ENCODE measurements at places on chromosomes 16 and 17.

GRCh38 chr16:46857368-46857945 is 26.5 kb upstream of the C16orf87 start:
- peak; percentile 59 for DNase-seq

- DNase-seq = no peak
Observed at GRCh38 chr16:57380671-57381462, 8.6 kb downstream of the CX3CL1 start.

DNA sequence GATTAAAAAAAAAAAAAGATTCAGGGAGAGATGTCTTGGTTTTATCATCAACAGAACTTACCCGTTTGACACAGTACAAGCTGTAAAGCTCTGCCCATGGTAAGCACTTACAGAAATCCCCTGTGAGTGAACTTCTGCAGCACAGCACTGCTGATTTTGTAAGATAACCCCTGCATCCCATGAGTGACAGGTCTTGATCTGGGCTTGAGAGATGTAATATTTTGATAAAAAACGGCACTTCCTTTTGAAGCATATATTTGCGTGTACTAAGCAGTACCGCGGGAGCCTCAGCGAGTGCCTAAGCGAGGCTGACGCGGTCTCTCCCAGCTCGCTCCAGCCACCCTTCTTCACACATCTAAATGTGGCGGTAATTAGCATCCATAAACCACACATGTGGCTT is 50.5 kb downstream of the IKZF3 start:
- DNase-seq = no peak

- no peak for DNase-seq
Observed at GRCh38 chr16:66569131-66569530, 2.9 kb downstream of the CMTM1 start.

GRCh38 chr17:52024300-52024870 is 134.1 kb downstream of the CA10 start:
- DNase-seq = peak; percentile 25

GRCh38 chr16:69318911-69319289 is 7.8 kb downstream of the VPS4A start:
- no peak for DNase-seq

DNA sequence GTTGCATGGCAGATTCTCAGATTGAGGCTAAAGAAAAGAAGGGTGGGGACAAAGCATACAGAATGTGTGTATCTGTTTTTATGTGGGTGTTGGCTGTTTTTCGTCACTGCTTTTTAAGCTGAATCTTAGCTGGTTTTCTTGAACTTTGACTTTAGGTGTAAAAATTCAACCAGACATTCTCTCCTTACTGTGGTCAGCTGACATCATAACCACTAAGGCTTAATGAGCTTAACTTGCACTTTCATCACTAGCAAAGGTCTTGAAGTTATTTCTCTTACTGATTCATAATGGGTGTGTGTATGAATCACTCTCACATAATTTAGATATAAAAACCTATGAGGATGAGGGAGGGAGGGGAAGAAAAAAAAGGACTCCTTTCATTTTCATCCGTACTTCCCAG is 4.0 kb upstream of the CDC6 start:
- no peak for DNase-seq

DNA sequence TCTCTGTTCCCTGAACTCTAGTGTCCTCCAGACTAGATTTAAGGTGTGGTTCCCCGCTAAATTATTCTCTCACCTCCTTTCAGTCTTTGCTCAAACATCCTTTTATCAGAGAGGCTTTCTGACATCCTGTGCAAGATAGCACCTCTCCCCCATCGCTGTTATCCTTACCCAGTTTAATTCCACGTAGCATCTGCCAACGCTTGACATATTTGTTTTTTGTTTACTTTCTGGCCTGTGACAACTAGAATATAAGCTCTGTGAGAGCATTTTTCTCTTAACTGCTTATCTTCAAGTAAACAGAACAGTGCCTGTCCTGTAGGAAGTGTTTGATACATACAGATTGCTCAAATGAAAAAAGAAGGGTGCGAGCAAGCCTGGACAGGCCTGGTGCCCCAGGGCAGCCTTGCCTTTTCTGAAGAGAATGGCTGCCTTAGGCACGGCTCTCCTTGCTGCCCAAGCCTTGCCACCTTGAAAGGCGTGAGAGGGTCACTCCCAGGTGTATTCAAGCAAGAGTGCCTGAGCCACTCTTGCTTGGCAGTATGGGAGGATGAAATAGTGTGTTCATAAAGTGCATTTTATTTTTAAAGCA is 9.7 kb downstream of the DYNLL2 start:
- DNase-seq = no peak

GRCh38 chr17:57585341-57586195 is 159.5 kb downstream of the CCDC182 start:
- DNase-seq = no peak

GRCh38 chr16:79644971-79645667 is 44.6 kb upstream of the MAF start:
- no peak for DNase-seq

GRCh38 chr17:31093866-31094599 is 744 bp upstream of the NF1 start:
- DNase-seq = no peak

- no peak for DNase-seq
Observed at GRCh38 chr17:57886020-57886419, 36.2 kb upstream of the MRPS23 start.

DNA sequence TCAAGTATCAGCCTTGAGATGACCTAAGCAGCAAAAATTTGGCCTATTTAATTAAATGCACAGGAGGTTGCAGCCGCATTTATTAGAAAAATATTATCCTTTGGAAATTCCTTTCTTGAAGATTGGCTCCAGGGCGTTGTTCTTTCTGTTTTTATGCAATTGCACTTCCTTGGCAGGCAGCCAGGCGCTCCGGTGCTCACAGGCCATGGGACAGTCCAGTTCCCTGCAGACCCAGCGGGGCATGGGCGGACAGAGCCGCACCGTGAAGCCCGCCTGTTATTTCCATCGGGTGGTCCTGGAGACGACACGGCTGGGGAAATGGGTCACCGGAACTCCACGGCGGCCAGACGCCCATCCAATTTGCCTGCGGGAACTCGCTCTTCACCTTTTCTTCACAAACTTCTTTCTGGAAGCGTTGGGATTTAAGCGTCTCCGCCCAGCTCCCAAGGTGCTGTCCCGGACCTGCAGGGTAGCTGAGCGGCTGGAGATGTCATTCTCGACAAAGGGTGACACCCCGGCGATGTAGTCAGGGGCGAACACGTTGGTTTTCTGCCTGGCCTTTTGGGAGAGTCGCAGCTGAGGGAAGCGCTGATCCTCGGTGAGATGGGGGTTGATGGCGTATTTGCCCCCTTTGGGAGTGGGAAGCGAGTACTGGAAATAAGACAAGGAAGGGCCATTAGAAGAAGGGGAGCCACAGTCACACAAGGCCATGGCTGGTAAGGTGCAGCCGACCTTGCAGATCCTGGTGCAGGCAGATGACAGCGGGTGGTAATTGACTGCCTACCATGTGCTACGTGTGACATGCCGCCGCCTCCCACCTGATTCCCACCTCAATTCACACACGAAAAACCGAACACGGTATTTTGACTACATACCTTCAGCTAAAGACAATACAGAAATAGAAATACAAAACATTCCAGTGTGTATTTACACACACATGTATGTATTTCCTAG is 12.5 kb downstream of the NOB1 start:
- no peak for DNase-seq

DNA sequence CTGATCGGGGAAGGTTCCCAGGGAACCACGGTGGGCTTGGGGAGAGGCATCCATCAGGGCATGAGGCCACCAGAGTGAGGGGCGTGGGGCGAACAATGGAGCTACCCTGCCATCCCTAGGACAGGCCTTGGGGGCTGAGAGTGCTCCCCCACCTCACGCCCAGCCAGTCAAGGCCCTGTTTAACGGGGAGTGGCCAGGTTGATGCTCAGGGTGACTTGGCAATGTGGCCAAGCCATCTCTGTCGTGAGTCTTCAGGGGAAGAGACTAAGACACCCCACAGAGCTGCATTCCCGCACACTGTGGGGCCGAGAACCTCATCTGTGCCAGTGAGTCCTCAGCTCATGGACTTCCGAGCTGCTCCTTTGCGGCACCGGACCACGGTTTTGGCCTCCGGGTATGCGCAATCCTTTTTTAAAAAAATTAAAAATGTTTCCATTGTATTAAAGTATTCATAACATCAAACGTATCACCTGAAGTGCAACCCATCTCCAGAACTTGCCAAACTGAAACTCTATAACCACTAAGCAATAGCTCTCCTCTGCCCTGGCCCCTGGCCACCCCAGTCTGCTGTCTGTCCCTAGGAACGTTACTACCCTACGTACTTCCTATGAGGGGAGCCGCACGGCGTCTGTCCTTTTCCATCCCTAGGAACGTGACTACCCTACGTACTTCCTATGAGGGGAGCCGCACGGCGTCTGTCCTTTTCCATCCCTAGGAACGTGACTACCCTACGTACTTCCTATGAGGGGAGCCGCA is 71.8 kb upstream of the DOC2B start:
- DNase-seq = no peak

- DNase-seq = no peak
Observed at GRCh38 chr17:903691-904481, 75.7 kb downstream of the NXN start.

DNA sequence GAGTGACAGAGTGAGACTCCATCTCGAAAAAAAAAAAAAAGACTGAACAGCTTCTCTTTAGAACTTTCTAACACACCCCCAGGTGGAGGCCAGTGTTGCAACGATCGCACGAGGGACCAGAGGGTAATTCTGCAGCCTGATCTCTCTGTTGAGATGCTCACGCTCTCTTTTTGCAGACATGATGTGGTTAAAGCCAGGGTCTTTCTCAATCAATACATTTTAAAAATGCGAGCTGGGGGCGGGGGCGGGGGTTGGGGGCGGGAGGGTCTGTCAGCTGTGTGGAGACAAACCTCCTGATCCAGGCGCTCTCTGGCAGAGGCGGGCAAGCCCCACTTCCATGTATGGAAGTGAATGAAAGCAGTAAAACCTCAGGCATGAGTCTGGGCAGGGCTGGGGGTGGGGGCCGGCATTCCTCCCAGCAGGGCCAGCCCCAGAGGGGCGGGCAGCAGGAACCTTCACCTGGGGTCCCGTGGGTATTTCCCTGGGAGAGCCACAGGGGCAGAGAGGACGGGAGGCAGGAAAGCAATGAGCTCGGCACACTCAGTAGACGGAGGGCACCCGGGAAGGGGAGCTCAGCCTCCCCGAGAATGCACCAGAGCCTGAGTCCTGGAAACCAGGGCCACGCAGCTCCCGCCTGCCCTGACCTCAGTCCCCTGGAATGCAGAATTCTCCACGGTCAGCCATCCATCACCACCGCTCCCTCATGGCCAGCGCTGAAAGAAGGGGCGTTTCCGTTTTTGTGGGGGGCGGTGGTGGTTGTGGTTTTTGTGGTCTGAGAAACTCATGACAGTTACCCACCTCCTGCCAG is 28.0 kb downstream of the NXN start:
- DNase-seq = no peak

DNA sequence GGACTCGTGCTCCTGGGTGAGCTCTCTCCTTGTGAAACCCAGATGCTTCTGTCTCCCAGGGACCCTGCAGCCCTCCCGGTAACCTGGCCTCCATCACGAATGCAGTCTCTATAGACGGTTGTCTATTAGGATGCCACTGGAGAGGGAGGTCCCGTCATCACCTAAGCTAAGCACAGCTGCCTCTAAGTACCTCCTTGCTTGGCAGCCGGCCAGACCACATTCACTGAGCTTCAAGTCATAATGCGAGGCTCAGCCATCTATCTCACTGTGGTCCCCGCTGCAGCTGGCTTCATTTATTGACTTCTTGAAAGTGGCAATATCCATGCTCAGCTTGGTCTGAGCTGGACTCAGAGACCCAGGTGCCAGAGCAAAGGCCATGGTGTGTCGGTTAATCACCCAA is 74.5 kb upstream of the HSBP1 start:
- DNase-seq = no peak

GRCh38 chr17:38915639-38915995 is 9.8 kb upstream of the LASP1NB start:
- DNase-seq = no peak

- DNase-seq = no peak
Observed at GRCh38 chr16:25419681-25420080, 162.0 kb upstream of the ZKSCAN2 start.

GRCh38 chr17:44400226-44400847 is 10.9 kb upstream of the ITGA2B start:
- no peak for DNase-seq
